ENCODE measurements at places on chromosomes 2 and 18. TPM values are rescaled to one million over a fixed set of nuclear protein-coding genes. Genes with fewer than 3 reads are reported as not detected.

DNA sequence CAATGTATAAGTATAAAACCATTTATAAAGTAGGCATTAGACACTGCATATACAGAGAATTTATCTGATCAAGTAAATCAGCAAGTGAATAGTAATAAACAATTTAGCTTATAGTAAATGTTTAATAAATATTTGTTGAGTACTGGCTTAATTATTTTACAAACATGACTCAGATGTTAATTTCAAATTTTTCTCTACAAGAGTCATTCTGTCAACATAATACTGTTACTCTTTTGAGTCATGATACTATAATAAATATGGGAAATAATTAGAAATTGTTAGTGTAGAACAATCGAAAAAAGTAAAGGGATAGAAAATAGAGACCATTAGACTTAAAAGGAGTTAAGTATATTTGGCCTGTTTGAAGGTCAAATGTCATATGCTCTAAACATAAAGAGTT, 133.6 kb upstream of the MC4R start:
- DNase-seq: no peak

LHCGR gene
- not detected for total RNA-seq

GRCh38 chr2:101623031-101623521, 74.4 kb upstream of the MAP4K4 start:
- no peak for DNase-seq

GNLY gene
- 1.5 TPM for total RNA-seq

PNKD gene
- total RNA-seq: 19.4 TPM

GRCh38 chr2:126515471-126515870, 140.5 kb upstream of the GYPC start:
- no peak for DNase-seq

DNA sequence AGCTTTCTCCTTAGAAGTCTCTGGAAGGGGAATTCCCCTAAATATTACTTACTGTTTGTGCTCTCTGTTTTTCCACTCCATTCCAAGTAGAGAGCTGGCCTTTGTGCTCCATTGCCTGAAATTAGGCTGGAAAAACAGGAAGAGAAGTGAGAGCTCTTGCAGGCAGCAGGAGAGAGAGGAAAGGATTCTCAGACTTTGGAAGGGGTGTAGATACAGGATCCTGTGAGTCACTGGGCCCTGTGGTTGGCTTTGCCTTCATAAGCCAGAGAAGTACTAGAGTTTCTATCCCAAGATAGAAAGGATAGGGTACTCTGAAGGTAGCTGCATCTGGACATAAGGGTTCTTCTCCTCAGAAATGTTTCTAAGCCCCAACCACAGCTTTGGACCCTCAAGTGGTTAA, 188.9 kb downstream of the CMPK2 start:
- no peak for DNase-seq

DNA sequence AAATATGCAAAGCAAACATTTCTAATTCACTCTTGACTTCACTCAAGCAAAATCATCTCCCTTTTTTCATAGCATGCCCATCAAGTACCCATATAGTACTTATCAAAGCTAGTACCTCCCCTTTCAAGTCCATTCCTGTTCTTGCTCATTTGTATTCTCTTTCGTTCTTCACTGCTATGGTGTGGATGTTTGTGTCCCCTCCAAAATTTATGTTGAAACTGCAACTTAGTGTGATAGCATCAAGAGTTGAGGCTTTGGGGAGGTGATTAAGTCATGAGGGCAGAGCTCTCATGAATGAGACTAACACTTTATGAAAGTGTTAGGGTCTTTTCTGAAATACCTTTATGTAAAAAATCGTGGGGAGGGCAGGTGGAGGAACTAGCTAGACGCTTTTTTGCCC, 52.9 kb downstream of the RNU4ATAC start:
- no peak for DNase-seq

- DNase-seq: no peak
Measured at GRCh38 chr2:121897335-121897970, 142.0 kb downstream of the TSN start.

DNA sequence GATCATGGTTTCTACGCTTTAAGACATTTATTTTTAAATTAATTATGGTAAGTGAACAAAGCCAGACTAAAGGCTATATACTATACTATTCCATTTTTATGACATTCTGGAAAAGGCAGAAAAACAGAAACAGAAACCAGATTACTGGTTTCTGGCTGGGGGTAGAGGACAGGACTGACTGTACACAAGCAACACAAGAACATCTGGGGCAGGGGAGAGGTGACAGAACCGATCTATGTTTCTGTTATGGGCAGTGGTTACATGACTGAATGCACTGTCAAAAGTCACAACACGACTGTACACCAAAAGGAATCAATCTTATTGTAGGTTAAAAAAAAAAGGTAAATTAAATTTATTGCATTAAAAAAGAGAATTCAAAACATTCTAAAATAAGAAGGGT, 64.7 kb downstream of the PTPN2 start:
- no peak for DNase-seq

DNA sequence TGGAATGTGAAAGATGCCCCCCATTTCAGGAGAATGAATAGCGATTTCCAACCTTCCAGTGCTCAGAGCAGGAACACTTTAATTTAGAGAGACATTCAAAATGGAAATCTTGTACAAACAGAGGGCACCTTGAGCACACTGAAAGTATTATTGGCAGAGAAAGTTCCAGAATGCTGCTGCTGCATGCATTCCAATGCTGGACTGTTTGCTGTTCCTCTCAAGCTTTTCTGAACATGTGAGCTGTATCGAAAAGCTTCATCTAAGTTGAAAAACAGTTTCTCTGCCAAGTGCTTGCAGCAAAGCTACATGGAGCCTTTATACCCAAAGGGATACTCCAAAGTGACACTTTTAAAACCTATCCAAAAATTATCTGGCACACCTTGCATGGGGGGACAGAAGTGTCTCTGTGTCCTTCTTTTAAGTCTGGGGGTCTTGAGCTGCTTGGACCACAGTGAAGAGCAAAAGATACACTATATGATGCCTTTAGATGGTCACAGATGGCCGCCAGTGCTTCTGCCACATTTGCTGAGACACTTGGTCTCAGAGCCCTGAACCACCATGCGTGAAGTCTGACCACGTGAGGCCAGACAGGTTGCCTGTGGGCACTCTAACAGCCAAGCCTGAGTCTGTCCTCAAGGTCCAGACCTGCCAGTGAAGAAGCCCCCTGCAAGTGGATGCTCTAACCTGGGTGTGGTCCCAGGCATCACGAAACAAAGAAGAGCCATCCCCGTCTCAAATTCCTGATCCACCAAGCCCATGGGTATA, 18.8 kb downstream of the UXS1 start:
- no peak for DNase-seq

DNA sequence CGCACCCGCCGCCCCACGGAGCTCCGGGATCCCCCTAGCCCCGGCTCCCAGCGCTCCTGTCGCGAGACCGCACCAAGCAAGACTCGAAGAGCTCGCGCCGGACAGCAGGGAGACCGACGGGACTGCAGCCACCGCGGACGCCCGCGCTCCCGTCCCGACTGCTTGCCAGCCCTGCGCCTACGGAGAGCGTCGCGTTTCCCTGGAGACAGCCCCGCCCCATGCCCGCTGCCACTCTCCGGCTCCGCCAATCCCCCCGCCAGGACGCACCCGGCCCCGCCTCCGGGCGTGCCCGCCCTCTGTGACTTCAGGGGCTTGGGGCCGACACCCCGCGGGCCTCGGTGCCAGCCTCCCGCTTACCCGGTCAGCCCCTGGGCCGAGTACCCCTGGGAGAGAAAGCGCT, at the start of gene ANKMY1:
TSS of gene ANKMY1 (minus strand) at position 181 of the 400 bp plus-strand sequence. CDS start 653 bp downstream, outside the sequence.
- DNase-seq: no peak

DNA sequence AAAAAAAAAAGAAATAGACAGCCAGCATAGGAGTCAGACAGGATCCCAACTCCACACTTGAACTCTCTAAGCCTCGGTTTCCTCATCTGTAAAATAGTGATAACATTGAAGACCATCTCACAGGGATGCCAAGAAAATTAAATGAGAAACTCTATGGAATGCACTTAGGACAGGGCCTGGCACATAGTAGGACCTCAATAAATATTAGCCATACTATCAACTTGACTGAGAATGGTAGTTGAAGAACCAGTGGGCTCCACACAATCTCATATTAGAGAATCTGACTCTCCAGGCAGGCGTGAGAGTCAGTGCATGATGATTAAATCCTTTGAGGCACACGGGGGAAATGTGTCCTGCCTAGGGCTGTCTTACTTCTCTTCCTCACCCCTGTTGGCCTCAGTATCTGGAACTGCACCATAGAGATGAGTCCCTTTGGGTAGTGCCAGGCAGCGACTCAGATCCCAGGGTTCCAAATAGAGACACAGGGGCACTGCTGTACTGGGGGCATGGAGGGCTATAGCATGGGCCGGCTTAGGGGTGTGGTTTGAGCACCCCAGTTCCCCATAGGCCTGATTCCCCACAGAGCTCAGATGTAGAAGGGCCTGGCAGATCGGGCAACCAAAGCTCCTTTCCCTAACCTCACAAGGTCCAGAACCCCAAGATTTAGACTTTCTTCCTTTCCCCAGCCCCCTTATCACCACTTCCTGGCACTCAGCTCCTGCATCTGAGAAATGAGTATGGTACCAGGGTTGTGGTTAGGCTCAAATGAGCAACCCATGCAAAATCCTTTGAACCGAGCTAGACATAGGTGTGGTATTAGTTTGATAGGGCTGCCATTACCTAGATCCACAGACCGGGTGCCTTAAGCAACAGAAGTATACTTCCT, 51.3 kb upstream of the CAB39 start:
- DNase-seq: no peak

- DNase-seq: no peak
Measured at GRCh38 chr2:173349287-173349686, 5.4 kb upstream of the CDCA7 start.

DNA sequence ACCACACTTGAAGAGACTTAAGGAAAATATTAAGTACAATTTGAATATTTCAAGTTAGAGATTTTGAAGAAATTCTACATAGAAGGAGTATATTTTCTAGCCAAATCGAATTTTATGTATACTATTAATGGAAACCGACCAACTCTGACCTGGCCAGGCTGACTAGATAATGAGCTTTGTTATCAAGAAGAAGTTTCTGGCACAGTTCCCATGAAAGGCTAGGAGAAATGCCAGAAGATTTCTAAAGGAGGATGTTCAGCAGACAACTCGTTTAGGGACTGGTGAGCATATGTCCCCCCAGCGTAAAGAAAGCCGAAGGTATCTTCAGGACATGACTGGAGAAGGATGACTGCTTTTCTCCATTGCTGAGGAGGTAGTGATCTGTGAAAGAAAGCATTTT, 127.3 kb downstream of the DIS3L2 start:
- no peak for DNase-seq

PLGLB1 gene
- total RNA-seq: 2.0 TPM

- no peak for DNase-seq
Measured at GRCh38 chr2:197727011-197727410, 21.8 kb downstream of the MARS2 start.

DNA sequence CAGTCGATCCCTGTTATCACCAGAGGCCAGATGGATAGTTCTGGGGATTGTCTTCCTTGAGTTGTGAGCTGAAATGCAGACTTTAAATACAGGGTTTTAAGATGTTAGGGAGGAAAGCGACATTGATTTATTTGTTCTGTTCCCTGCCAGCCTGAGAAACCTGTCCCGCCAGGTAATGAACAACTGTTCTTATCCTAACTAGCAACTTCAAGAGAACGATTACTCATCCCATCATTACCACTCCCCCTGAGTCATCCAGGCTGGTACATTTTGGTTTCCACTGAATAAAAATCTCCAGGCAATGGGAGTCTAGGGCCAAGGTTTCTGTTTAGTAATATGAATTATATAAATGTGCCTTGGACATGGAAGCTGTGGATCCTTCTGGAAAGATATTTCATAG, 131.2 kb downstream of the LYPD6B start:
- DNase-seq: no peak

Measured in thoracic aorta (tissue), 2 donors.